ENCODE measurements at places on chromosomes 7 and 10.

DNA sequence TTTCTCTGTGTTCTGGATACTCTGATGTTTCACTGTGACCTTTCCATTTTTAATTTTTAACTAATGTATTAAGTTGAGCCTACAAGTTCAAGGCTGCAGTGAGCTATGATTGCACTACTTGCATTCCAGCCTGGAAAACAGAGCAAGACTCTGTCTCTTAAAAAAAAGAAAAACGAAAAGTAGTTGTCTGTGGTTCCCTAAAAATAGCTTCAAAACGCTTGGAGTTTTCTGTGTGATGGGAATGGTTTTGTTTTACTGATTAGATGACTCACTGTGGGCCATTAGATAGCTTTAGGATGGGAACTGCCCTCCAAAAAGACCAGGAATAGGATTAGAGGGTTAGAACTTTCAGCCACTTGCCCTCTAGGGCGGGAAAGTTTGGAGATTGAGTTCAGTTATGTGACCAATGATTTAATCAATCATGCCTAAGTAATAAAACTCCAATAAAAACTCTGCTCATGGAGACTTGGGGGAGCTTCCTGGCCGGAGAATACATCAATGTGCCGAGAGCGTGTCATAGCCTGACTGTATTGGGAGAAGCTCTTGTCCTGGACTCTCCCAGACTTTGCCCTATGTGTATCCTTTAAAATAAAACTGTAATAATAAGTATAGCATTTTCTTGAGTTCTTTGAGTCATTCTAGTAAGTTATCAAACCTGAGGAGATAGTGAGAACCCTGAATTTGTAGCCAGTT lies 147.1 kb downstream of the LYZL1 start:
- DNase-seq: no peak

GRCh38 chr10:27494116-27494805 lies 9.8 kb upstream of the RAB18 start:
- no peak for DNase-seq

GRCh38 chr10:98433881-98434732 lies 12.6 kb downstream of the HPS1 start:
- DNase-seq: peak; percentile 64

DNA sequence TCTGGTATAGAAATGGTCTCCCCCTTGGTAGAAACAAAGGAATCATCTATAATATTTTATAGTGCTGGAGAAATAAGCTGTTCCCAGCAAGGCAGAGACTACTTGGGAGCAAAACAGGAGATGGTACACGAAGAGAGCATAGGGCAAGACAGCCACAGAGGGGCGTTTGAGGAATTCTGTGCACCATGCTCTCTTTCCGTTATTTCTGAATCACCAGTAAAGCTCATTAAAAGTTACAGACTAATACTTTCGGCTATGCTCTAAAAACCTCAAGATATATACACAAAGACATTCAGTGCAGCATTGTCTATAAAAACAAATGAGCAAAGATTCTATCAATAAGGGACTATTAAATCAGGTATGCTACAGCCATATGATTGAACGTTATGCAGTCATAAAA lies 68.5 kb upstream of the FHIP2A start:
- DNase-seq: no peak

- DNase-seq: no peak
Observed at GRCh38 chr7:135197343-135197742, 14.0 kb downstream of the WDR91 start.

DNA sequence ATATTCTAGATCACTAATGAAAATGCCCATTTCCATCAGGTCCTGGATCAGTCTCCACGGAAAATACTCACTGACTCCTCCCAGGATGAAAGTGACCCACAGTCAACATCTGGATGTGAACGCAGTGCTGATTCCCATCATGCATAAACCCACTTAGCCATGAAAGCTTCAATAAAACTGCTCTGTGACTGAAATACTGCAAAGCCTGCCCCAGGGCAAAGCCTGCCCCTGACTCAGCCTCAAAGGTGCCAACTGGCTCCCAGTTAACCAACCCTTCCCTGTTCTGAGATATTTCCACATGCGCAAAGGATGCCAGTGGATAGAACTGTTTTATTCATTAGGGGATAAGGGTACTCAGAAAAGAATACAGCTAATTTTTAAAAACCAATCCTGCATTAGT lies 24.0 kb downstream of the OSBPL3 start:
- DNase-seq: no peak

DNA sequence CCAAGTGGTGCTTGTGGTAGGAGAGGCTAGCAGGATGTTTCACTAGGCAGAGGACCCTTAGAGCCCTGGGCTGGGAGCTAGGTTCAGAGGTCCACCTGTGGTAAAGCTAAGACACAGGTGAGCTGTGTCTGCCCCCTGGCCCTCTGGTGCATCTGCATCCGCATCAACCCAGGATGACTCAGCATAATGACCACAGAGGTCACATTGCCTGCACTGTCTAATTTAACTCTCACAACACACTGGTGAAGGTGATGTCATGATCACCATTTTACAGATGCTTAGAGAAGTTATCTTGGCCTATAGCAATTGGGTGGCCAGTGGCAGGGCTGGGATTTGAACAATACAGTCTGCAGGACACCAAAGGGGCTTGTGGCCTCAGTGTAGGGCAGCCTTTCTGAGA lies 33.1 kb downstream of the HABP2 start:
- DNase-seq: no peak

GRCh38 chr10:102704915-102705314 lies 9.3 kb downstream of the ARL3 start:
- DNase-seq: peak; percentile 73

Measured in cardiac fibroblast (primary cell).